ENCODE measurements at places on chromosomes 16 and 17. TPM values are rescaled to one million over a fixed set of nuclear protein-coding genes. Genes with fewer than 3 reads are reported as not detected.

Gene KRTAP9-9
- total RNA-seq, result not detected

Gene ZNF469
- total RNA-seq, result 0.74 TPM

Gene DNAH9
- total RNA-seq, result 0.08 TPM

Gene LHX1
- total RNA-seq, result not detected

Gene ATP1B2
- total RNA-seq, result 2.8 TPM

Gene NPIPB9
- total RNA-seq, result not detected

Gene PGAP3
- total RNA-seq, result 10.7 TPM

Gene GAS2L2
- total RNA-seq, result 0.08 TPM

Gene EMC6
- 57.0 TPM for total RNA-seq

Gene UBB
- 1,605 TPM for total RNA-seq

Gene CIITA
- 9.4 TPM for total RNA-seq

Gene CLEC3A
- not detected for total RNA-seq

Gene FAM20A
- 2.9 TPM for total RNA-seq

Gene UTP4
- total RNA-seq, result 30.4 TPM

Gene LRRC46
- total RNA-seq, result 0.63 TPM

Gene BICDL2
- 0.05 TPM for total RNA-seq

Gene SNX20
- total RNA-seq, result 0.69 TPM

Gene KIAA0513
- 10.0 TPM for total RNA-seq

Gene CHTF18
- 3.1 TPM for total RNA-seq

Gene SLFN11
- total RNA-seq, result 15.1 TPM

Gene DLX4
- total RNA-seq, result not detected

Gene ACD
- 7.1 TPM for total RNA-seq

Gene MYO15B
- 43.0 TPM for total RNA-seq

Gene PDILT
- not detected for total RNA-seq

Gene KRT38
- total RNA-seq, result not detected
